ENCODE measurements at places on chromosomes 1 and 21.

- no peak for DNase-seq
Measured at GRCh38 chr1:25168193-25169071, 63.9 kb downstream of the SYF2 start.

GRCh38 chr21:31917108-31917507 is 44.3 kb downstream of the HUNK start:
- no peak for DNase-seq

DNA sequence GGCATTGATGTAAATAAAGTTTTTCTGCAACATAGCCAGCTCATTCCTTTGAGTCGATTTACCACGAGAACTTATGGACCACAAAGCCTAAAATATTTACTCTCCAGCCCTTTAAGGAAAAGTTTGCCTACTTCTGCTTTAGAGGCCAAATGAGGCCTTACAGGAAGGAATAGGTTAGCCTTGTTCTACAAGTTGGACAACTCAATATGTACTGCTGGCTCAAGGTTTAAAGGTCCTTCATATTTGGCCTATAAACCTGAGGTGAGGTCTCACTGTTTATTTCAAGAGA is 144.5 kb upstream of the DNAH14 start:
- DNase-seq, result no peak

- no peak for DNase-seq
Measured at GRCh38 chr1:201475130-201475529, 6.1 kb upstream of the PHLDA3 start.

DNA sequence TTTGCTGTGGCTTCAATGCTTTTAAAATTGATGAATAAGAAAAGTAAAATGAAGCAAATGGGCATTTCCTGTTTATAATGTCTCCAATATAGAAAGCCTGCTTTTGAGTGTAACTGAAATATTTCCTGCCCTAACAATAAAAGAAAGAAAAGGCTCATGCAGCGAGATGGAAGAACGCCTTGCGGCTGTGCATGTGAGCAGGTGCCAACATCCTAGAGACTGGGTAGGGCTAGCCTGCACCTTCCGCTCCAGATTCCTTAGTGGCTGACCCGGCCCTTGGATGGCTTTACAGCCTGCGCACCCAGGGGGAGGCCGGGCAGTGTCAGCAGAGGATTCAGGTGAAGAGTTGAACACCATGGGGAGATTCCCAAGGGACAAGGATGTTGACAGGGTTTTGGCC is 21.8 kb downstream of the CNIH3 start:
- DNase-seq, result no peak

DNA sequence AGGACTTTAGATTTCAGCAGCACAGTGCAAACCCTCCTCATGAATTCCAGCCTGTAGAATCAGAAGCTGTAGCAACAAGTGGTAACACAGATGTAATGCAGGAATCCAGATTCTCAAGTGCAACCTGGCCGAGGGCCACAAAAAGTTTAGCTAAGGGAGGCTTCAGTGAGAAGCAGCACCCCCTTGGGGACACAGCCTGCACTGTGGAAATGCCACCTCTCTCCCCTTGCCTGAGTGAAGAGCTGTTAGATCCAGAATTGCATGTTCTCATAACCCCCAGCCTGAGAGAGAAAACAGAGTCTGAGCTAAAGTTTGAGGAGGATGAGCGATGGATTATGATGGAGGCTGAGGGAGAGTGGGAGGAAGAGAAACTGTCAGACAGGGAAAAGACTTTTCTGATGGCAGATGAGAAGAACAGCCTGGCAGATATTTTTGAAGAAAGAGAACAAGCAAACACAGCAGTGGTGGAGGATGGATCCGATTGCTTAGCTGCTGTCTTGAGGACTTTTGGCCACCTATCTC is 80.5 kb upstream of the BMP8A start:
- peak; percentile 78 for DNase-seq

DNA sequence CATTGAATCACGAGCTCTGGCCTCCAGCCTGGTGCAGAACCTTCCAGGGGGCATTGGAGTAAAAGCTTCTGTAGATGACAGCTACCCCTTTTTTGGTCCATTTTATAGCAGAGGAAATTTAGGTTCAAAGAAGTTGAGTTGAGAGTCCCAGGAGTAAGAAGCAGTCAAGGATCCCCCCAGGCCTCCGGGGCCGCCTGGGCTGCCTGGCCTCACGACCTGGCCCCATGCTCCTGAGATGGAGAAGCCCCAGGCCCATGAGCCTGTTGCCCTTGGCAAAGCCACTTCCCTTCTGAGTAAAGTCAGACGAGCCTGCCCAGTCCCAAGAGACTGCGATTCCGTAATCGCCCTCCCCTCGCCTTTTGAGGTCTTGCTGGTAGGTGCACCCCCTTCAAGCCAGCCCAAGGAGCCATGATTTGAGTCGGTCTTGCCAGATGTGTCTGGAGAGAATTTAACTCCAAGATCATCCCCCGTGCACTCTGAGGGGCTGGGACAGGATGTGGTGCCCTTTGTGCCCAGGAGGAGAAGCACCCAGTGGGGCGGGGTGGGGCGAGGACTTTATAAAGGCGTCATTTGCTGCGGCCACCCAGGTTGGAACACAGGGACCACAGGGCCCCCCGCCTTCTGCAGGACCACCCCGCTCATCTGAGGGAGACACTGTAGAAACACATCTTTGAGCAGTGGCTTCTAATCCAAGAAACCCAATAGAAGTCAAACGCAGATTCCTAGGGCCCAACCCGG is 30.1 kb downstream of the PDE9A start:
- no peak for DNase-seq

- no peak for DNase-seq
Measured at GRCh38 chr1:77227381-77227780, 8.2 kb upstream of the PIGK start.

DNA sequence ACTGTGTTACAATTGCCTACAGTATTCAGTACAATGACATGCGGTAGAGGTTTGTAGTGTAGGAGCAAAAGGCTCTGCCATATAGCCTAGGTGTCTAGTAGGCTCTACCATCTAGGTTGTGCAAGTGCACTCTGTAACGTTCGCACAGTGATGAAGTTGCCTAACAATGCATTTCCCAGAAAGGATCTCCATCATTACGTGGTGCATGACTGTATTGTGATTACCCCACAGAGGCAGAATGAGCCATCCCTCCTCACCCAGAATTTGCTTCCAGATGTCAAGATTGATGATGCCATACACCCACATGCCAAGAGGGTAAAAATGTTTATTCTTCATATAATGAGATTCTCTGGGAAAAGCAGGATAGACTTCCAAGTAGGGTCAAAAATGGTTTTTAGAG is 199.3 kb upstream of the CTTNBP2NL start:
- no peak for DNase-seq

DNA sequence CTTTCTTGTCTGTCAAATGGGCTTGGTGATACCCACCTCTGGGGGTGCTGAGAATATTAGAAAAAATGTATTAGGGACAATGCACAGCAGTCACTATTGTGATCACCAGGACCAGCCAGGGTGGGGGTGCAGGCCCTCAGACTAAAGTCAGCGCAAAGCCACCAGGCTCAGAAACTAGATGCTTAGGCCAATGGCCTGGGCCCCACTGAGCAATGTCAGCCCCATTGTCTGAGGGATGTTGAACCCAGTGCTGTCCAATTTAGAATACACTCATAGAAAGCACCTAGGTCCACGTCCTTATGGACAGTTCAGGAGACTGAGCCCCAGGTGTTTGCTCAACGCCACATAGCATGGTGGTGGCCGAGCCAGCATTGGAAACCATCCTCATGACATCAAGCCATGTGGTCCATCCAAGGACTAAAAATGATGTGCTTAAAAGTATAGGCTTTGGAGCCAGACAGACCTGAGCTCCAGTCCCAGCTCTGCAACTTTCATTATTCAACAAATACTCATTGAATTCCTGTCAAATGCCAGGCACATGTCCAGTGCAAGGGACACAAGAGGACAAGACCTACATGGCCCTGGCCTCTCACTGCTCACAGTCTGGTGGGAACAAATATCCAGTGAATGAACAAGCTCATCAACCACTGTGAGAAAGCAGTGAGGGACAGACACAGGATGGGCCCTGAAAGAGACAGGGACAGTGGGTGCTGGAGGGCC is 273.8 kb downstream of the MATN1 start:
- no peak for DNase-seq

DNA sequence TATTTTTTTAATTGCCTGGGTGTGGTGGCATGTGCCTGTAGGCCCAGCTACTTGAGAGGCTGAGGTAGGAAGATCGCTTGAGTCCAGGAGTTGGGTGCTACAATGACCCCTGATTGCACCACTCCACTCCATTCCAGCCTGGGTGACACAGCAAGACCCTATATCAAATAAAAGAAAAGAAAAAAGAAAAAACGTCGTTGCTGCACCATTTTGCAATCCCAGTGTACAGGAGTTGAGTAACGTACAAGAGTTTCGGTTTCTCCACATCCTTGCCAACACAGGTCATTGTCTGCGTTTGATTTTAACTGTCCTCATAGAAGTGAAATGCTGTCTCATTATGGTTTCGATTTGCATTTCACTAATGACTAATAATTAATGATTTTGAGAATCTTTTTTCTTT is 7.9 kb downstream of the ZNF684 start:
- no peak for DNase-seq

DNA sequence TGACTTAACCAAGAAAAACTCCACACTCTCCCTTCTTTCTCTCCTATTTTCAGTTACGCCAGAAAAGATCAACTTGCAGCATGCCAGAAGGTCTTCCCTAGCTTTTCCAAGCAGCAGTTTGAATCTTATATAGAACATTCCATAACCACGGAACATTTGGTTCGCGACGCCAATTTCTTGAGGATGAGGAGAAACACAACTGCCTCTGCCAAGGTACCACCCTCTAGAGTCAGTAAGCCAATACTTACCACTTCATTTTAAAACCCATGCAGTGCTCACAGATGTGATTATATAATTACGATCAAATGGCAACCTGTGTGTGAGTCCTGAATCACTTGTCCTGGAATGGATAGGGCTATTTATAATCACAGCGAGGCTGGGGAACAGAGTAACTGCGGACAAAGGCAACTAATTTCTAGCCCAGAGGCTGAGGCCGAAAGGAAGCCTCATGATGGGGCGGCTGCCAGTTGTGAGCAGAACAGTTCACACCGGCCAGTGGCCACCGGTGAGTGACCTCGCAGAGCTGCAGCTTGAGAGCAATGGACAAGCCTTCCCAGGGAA is 43.2 kb upstream of the BACE2 start:
- no peak for DNase-seq

DNA sequence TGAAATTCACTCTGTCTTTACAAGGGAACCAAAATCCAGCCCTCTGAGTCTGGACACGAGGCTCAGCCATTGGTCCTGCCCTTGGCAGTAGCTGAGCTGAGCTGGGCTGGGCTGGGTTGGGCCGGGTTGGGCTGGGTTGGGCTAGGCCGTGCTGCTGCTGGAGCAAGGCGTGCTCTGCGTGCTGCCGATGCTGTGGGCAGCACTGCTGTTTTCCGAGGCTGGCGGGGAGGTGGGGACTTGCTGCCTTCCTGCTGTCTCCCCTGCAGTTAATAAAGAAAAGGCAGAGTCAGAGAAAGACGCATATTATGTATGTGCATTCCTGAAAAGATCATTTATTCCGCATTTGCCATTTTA is 182.9 kb downstream of the CDC7 start:
- no peak for DNase-seq

GRCh38 chr21:24899138-24899537 is 708.1 kb downstream of the MRPL39 start:
- DNase-seq, result no peak

DNA sequence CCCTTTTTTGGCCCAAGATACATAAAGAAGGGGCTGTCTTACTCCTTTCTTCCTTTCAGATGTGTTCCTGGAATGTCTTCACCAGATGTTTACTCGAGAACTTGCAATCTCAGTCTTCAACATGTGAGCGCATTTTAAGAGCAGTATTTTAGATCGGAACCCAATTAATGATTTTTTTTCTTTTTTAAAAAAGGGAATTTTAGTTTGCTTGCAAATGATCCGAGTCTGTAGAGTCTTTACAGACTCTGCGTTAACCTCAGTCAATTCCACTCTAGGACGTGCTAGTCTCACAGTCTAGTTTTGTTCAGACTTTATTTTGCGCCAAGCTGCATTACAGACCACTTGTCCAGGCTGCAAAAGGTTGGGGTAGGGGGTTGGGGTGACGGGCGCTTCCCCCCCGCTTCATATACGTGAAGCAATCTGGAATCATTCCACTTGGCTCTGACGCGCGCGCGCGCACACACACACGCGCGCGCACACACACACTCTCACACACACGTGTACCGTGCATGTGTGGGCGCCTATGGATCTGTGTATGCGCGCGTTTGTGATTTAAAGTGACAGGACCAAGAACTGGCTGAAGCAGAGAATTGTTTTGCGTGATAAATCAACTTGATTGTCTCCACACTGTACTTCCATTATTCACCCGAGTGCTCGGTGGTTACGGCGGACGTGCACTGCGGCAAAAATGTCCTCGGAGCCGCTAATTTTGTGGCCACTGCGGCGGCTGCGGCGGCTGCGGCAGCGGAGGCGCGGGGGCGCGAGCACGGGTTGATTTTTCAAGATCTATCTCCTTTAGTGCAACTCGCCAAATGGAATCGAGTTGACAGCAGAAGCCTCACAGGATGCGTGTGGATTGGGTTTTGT is 25.6 kb upstream of the NFIA start:
- peak; percentile 40 for DNase-seq

DNA sequence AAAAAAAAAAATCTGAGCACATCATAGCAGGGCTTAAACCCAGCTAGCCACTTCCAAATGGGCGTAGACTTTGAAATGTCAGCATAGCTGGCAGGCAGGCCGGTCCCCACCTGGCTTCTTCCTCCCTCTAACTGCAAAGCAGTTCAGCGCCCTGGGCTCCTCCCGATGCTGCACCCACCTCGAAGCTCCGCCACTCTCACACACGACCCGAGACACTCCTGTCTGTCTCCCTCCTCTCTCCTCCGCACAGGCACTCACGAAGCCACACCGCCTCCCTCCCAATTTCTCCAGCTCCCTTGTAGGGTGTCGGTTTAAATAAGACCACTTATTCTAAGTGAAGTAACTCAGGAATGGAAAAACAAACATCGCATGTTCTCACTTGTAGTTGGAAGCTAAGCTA is 301.3 kb downstream of the NPHP4 start:
- DNase-seq, result no peak

- no peak for DNase-seq
Measured at GRCh38 chr21:15552914-15553494, 176.8 kb upstream of the USP25 start.

GRCh38 chr1:152495066-152495675 is 15.4 kb upstream of the LCE5A start:
- DNase-seq, result peak; percentile 47

- no peak for DNase-seq
Measured at GRCh38 chr1:236020359-236021219, 44.3 kb downstream of the NID1 start.

- DNase-seq, result no peak
Measured at GRCh38 chr1:70980361-70980760, 67.3 kb downstream of the PTGER3 start.

GRCh38 chr1:161192476-161193465 is 6.1 kb downstream of the ADAMTS4 start:
- DNase-seq, result peak; percentile 74

GRCh38 chr1:245366886-245367285 is 212.1 kb downstream of the KIF26B start:
- no peak for DNase-seq

DNA sequence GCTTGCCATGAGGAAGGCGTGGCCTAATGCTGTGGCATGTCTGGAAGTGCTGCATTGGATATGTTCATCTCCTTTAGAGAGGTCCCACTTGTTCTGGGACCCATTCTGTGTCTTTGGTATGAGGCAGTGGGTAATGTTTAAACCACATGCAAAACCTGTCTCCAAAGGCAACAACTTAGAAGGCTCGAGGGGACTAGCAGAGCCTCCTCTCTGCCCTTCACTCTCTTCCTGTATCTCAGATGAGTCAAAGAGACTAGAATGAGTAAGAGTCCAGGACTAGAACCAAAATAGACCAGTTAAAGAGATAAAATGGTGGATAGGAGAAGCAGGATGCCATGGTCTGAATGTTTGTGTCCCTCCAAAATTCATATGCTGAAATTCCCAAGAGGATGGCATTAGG is 220.8 kb upstream of the KIAA0040 start:
- DNase-seq, result no peak

All from activated CD4-positive, alpha-beta T cell treated with anti-CD3 and anti-CD28 coated beads for 48 hours (primary cell).